ENCODE measurements at places on chromosomes 4 and X. TPM values are rescaled to one million over a fixed set of nuclear protein-coding genes. Genes with fewer than 3 reads are reported as not detected.

DNA sequence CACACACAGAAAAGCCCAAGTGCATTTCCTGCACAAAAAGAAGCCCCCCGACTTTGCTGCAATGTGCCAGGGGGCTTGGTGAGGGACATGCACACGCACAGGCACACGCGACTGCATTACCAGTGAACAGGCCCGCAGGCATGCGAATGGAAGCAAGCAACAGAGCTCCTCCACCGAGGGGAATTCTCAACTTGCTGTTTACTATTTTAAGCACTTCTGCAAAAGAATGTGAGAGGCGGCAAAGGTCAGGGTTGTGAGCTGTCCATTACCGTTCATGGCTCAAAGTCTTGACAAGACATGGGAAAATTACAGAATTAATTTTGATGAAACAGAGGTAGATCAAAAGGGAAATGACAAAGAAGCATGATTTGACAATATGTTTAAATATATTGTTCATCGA is 342.5 kb upstream of the NOCT start:
- no peak for DNase-seq

Gene FRMPD4
- total RNA-seq = not detected

- no peak for DNase-seq
These were observed 374.7 kb downstream of the ANKRD50 start for GRCh38 chr4:124337874-124338273.

GRCh38 chrX:40755291-40756249 is 20.2 kb upstream of the MED14 start:
- DNase-seq = no peak

DNA sequence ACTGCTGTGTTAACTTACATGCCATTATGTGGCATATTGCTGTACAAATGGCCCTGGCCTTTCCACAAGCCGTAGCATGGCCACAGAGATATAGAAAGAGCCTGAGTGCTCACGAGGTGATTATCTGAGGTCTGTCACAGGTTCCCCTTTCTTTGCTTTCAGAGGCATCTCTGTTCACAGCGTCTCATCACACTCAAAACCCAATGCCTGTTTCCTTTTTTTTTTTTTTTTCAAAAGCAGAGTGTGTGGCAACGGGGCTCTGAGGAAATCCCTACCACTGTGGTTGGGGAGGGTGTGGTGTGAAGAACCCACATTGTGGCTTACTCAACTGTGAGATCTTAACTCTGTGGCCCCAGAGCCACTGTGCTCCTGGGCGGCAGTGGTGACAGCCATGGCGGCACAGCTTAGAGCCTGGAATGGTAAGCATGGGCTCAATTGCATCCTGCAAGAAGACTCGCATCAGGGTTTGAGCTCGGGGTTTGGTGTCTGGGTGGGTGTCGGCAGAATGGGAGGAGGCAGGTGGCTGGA is 30.8 kb downstream of the RTL5 start:
- peak; percentile 72 for DNase-seq

DNA sequence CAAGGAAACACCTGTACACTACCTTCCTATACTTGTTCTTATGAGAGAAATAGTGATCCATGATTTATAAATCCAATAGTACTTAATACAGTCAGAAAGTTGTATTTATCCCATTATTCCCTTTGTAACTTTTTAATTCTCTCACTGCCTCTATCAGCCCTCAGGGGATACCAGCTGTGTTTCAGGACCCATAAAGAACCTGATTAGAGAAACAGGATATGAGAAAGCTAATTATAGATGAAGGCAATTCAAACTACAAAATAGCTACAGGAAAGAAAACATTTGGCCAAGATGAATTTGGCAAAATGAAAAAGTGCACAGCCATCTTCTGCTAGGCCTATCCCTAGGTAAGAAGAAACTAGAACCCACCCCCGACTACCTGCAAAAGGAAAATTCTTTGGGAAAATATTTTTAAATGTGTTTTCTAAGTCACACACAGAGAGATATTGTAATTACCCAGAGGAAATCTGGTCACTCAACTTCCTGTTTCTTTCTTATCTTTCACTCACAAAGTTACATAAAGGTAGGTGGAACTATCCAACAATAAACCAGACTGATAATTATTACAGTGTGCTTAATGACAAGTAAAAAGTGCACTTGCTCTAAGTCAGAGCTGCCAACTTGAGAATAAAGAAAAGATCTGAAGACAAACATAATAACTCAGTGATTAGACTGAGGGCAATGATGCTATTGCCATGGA is 836.5 kb upstream of the HTR2C start:
- DNase-seq = no peak

- peak; percentile 3 for DNase-seq
These were observed 27.5 kb downstream of the POU3F4 start for GRCh38 chrX:83535417-83536196.

Gene GUCY1A1
- not detected for total RNA-seq

- no peak for DNase-seq
These were observed 163.2 kb downstream of the APBB2 start for GRCh38 chr4:41050880-41051775.

GRCh38 chr4:38514465-38515146 is 149.4 kb upstream of the KLF3 start:
- DNase-seq = no peak

All from CD8-positive, alpha-beta T cell (primary cell).